ENCODE measurements at places on chromosomes 5 and 9.

DNA sequence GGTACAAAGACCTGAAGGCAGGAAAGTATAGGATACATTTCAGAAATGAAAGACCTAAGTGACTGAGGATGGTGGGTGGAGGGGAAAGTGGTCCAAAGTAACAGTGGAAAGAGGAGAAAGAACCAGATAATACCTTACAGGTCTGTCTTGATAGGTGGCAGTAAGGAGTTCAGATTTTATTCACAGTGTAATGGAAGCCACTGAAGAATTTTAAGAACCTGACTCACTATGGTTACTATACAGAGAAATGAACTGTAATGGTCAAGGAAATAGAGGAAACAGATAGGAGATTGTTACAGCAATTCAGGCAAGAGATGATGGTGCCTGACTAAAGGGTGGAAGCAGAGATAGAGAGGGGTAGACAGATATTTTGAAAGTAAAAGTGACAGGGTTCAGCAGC is 46.5 kb downstream of the EPB41L4A start:
- DNase-seq = no peak

GRCh38 chr9:96160168-96160567 is 141.8 kb downstream of the HSD17B3 start:
- no peak for DNase-seq

GRCh38 chr5:128035689-128036088 is 47.9 kb upstream of the SLC12A2 start:
- peak; percentile 6 for DNase-seq

DNA sequence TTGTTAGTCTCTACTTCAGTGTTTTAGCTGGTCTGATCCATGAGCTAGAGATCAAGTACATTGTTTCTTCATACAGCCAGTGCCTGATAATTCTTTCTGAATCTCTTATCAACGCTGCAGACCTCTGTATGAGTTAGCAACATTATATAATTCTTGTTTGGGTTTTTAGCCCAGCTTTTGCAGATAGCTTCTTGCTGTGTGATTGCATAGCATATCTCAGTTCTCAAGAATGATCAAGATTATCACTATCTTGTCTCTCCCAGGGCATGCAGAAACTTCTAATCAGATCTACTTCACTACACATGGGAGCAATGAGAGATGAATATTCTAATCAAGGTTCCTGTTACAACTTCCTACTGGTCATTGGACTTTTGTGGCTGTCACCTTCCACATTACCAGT is 158.3 kb downstream of the FAM174A start:
- no peak for DNase-seq

GRCh38 chr5:128083811-128084227 is 253 bp downstream of the SLC12A2 start:
- DNase-seq = no peak

GRCh38 chr5:121226765-121227164 is 624.9 kb upstream of the FTMT start:
- DNase-seq = no peak

DNA sequence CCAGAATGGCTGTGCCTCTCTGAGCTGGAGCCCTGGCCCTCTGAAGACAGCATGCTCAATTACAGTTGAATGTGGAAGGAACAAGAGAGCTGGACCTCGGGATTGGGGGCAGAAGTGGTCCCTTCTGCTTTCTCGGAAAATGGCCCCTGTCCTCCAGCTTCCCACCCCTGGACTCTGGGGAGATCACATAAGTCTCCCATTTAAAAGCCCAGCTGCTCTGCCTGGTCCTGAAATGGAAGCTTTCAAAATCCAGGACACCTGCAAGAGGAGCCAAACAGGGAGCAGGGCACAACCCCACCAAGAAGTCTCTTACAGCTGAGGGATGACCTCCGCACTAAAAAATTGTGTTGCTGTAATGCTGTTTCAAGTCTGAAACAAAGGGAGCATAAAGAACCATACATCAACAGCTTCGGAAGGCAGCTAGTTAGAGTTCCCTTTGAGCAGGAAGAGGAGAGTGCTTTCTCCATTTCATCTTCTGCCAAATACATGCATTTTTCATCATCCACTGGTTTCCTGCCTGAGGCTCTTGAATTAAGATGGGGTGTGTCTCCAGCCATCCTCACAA is 48.2 kb downstream of the TGFBI start:
- DNase-seq = no peak

DNA sequence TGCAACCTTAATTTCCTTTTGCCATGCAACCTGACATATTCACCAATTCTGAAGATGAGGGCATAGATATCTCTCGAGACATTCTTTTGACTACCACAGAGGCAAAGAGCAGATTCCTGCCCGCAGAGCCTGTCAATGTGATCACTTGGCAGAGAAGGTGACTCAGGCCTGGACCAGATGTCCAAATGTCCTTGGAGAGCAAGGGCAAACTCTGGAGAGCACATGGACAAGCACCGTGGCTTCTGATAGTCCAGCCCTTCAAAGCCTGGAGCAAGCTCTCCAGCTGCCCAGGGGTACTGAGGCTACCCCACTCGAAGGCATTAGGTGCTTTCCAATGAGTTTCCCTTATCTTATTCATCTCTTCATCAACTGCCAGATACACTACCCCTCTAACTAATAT is 50.4 kb upstream of the ALDH1B1 start:
- DNase-seq = no peak

DNA sequence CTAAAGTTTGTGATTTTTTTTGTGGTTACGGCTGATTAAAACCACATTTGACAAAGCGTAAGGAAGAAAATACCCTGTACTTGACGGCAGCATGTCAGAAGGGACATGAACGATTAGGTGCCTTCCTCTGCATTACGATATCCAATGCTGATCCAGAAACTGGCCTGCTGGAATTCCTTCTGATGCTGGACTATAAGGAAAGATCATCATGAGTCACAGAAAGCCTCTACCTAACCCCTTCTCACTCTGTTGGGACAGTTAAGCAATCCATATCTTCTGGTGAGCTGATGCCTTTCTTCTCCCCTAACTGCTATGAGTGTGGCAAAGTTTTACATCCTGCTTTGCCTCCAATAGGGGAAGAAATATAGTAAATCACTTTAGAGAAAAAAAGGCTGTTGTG is 78.4 kb upstream of the PAPPA start:
- no peak for DNase-seq

DNA sequence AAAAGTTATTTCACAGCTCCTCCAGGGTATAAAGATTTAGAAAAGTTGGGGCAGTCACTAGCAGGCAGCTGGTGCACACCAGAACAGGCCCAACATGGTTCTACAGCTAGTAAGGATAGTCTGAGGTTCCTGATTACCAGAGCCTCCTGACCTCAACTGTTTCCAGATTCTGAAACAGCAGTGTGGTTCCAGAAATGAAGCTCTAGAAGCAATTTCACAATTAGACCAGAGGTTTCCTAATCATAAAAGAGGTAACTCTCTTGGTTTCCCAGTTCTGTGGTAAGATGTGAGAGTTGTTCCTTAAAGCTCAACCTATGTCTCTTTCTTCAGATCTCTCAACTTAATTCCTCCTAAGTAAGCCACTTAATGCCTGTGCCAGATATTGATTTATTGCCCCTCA is 11.9 kb downstream of the AGTPBP1 start:
- no peak for DNase-seq

DNA sequence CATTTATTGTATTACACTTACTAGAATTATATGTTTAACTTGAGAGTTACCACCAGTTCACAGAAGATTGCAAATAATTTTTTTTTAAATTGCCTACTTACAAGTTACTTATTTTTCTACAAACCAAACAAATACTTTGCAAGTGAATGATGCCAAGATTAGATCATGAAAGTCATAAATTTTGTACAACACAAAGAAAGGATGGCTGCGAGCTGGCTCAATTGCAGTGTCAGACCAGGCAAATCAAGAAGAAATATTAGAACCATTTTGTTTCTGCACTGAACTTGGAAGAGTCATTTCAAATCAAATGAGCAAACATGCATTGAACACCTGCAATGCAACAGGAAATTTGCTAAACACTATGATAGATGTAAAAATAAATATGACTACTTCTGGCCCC is 97.3 kb downstream of the PLCXD3 start:
- DNase-seq = no peak

GRCh38 chr5:16245249-16245648 is 65.7 kb upstream of the MARCHF11 start:
- DNase-seq = no peak

DNA sequence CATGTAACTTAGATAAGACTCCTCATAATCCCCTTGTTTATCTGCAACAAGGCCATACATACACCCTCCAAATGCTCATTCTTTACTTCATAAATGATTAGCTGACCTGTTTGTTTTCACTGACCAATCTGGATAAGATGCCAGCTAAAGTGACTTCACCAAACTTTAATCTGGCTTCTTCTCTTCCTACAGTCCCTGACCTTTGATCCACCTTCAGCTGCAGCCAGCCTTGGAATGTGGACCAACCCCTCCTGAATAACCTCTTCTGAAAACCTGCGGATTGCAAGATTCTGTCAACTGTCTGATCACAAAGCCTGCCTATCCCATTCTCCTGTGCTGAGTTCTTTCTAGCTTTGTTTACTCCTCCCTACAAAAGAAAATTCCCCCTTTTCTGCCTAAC is 476.8 kb downstream of the LRRC70 start:
- DNase-seq = no peak

DNA sequence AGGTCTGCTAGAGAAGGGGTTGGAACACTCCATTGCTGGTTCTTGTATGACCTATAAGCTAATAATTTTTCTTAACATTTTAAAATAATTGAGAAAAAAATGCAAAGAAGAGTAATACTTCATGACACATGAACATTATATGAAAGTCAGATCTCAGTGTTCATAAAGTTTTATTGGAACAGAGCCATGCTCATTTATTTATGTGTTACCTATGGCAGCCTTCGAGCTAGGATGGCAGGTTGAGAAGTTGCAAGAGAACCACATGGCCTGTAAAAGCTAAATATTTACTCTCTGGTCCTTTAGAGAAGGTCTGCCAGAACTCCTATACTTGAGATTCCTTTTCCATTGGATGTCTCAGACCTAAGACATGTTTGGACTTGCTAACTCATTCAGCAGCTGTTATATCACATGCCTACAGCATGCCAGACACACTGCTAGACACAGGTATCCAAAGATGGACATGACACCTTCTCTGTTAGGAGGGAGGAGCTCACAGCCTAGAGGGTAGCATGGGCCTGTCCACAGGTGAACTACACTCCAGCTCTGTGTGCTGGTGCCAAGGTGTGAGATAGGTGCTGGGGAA is 304.3 kb downstream of the ARHGAP26 start:
- no peak for DNase-seq

DNA sequence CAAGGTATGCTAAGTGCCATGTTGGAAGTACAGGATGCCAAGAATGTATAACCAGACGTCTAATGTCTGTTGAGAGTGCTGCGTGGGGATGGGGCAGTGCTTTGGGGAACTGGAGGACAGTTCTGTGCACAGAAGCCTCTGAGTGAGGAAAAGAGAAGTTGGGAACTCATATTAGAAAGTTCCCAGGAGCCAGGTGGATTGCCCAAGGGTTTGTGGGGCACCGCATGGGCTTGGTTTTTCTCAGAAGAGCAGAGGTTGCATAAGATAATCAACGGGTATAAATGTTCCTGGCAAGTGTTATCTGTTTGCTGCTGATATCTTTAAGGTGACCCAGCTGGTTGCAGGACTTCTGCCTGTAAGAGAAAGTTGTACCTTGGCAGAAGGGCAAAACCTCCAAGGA is 13.1 kb downstream of the HRH2 start:
- no peak for DNase-seq

DNA sequence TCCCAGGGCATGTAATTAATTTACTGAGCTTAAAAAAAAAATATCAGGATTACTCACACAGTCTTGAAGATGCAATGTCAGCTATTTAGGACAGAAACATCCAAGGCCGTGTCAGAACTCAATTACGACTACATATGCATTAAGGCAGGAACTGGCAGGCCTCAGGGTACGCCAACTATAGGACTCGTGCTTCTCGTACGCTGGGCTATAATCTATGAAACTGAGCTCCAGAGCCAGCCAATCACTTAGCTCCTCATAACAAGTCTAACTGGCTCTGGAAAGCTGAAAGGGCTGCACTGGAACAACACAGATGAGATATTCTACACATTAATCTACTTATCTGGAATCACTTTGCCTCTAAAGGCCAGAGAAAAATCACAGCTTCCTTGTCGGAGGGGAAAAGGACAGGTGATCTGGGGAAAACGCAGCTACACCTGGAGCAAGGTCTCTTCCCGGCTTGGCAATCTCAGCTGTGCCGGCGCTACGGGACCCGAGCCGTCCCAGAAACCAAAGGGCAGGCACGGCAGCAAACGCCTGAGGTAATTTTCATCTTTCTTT is 212.0 kb downstream of the DEPDC1B start:
- peak; percentile 13 for DNase-seq
